CD4-positive, alpha-beta T cell treated with Interleukin-10 for 1 hour (primary cell): ENCODE measurements at places on chromosomes 13 and 19.

GRCh38 chr13:104782741-104783140 is 1716.5 kb upstream of the SLC10A2 start:
- DNase-seq: no peak

DNA sequence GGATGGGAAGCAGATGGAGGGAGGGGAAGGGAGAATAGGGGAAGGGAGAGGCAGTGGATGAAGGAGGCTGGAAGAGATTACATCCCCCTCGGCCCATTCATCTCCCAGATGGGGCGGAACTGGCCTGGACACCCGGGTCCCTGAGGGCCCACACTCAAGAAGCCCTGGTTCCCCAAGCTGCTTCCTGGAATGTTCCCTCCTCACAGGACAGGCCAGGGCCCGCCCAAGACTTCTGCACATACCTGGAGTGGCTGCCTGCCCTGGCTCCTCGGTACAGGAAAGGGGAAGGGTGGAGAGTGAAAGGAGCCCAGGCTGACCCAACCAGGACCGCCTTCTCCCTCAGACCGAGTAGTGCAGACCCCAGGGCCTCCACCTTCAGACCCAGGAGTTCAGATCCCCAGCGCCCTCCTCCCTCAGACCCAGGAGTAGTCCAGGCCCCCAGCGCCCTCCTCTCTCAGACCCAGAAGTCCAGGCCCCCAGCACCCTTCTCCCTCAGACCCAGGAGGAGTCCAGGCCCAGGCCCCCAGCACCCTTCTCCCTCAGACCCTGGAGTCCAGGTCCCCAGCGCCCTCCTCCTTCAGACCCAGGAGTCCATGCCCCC is 489 bp downstream of the NTF4 start:
- no peak for DNase-seq

DNA sequence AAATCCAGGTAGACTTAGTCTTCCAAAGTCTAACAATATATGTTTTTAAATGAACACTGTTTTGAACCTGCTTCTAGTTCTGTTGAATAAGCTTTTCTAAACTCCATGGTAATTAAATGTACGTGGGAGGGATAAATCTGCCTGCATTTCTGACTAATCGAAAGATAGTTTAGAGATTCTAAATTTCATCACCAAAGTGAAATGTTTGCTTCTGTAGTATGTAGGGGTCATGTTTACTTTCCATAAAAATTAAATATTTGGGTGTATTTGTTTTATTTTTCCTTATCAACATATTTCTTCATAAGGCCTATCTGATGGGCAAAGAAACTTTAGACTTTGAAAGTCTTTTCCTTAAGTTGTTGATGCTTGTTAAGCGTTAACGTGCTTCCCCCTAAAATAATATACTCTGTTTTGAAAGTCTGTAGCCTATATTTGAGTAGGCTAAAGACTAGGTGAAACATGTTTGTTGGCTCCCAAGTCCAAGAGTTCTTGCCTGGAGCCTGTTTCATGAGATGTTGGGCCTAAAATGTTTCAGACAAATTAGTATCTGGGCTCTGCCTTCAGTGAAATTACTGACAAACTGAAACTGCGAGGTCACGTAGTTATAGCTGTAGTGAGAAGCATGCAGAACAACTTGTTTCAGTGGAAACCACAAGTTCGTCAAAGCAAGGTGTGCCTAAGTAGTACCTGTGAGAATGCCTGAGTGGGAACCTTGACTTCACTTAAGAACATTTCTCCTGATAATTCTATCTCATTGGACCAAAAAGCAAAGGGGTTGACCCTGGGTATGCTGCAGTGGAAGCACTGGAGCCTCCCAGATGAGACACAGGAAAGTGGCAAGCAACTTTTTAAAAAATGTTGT is 126.2 kb downstream of the LMO7 start:
- peak; percentile 54 for DNase-seq

GRCh38 chr13:27130979-27131623 is 40.5 kb downstream of the USP12 start:
- peak; percentile 82 for DNase-seq

DNA sequence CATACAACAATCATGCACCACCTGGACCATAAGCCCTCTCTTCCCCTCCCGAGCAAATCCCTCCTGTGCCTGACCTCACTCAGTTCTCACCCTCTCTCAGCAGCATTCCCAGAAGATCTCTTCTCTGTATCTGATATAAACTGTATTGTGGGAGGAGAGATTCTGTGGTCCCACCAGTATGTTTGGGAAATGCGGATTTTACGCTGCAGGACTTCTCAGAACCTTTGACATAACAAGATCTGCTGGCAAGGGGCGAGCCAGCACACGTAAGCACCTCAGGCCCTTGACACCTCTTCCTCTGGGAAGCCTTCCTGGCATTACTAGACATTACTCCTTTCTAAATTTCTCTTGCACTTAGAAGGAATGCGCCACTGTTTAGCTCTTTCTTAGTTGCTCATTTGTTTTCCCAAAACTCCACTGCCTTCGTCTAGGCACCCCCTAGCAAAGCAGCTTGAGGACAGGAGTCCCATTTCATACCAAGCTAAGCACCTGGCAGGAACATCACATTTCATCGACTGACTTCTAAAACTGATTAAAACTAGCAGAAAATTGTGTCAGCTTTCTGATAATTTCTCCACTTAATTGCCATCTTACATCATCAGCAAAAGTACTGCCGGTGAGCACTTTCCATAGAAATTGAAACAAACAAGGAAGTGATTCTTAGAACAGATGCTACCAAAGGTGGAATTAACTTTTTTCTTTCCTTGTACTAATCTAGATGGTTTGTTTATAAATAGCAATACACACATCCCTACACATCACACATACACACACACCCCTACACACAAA is 63.2 kb downstream of the CCDC70 start:
- no peak for DNase-seq

DNA sequence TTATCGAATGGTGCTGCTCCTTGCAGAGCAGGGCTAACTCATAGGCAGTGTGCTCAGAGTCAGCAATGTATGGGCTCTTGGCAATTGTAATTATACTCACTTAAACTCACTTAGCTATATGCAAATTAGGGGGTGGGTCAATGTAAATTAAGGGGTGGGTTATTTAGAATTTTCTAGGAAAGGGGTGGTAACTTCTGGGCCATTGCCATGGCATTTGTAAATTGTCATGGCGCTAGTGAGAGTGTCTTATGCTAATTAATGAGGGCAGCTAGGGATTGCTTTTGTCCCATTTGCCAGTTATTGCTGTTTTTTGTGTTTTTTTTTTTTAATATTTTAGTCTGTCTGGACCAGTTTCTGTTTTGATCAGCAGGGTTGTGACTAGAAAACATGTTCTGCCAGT is 68.4 kb downstream of the DIAPH3 start:
- DNase-seq: no peak

GRCh38 chr13:30832377-30832776 is 73.7 kb upstream of the MEDAG start:
- no peak for DNase-seq

DNA sequence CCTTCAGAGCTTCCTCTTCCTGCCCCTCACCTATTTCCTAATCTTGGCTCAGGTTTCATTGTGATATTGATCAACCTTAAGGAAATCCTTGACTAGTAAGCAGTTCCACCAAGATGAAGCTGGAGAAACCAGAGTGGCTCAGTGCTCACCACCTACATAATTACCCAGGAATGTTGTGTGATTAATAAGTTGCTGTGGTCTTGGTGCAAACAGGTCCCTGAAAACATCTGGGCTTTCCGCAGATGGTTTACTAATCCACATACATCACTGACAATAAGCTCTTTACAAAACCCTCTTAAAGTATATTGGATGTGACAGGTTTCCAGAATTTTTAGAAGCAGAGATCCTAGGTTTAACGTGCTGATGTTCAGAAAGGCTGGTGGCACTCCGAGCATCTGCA is 8.6 kb upstream of the SERP2 start:
- DNase-seq: no peak

DNA sequence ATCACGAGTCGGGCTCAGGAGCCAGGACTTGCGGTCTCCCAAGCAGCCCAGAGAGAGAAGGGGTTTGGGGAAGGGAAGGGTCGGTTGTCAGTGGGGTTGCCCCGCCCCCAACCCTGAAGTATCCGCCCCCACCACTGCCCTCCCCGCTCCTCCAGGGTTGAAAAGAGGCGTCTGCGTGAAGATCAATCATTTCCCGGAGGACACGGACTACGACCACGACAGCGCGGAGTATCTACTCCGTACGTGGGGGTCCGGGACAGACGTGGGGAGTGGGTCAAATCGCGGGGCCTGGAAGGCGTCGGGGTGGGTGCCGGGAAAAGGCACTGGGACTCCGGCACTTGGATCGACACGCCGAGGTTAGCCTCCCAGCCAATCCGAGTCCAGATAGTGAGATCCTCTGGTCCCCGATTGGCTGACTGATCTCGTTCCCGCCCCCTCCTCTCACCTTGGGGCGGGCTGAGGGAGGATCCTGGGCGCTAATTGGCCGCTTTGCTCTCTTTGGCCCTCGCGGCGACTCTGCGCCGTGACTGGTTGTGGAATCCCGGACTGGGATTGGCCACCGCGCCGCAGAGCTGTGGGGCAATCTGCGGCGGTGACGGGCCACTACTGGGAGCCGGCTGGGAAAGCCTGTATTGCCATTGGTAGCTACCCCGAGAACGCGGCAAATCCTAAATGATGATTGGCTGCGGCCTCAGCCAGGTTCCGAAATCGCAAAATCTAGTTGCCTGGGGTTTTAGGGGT is 13.3 kb upstream of the CACNG6 start:
- DNase-seq: peak; percentile 51

DNA sequence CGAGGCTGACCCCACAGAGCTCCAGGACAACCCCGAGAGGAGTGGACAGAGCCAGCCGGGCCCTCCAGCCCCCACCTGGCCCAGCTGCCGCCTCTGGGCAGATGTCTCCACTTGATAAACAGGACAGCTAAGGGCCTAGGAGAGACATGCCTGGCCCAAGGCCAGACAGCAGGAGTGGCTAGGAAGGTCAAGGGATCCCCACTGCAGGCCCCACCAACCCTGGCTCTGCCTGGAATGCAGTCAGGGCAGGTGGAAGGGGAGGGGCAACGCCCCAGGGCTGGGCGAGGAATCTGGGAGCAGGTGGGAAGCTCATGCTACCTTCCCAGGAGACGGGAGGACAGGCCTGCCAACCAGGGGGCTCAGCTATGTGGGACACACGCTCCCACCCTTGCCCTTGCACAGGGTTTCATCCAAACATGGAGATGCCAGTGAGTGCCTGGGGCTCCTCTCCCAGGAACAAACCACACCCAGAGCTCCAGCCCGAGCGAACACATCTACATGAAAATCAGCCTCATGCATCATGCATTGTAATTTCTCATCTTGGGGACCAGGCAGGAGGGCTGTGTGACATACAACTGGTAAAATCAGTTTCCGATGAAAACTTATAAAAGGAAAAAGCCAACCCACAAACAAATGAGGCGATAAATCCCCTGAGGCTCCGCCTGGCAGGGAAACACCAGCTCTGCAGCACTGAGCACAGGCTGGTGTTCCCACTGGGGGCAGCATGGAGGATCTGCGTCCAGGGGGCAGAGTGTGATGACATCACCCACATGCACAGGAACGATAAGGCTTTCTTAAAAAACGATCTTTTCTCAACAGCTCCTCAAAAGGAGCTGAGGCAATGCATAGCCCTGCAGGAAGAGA is 25.0 kb downstream of the SH3GL1 start:
- DNase-seq: no peak

- peak; percentile 81 for DNase-seq
Measured at GRCh38 chr13:30802953-30803478, 67.7 kb downstream of the ALOX5AP start.

DNA sequence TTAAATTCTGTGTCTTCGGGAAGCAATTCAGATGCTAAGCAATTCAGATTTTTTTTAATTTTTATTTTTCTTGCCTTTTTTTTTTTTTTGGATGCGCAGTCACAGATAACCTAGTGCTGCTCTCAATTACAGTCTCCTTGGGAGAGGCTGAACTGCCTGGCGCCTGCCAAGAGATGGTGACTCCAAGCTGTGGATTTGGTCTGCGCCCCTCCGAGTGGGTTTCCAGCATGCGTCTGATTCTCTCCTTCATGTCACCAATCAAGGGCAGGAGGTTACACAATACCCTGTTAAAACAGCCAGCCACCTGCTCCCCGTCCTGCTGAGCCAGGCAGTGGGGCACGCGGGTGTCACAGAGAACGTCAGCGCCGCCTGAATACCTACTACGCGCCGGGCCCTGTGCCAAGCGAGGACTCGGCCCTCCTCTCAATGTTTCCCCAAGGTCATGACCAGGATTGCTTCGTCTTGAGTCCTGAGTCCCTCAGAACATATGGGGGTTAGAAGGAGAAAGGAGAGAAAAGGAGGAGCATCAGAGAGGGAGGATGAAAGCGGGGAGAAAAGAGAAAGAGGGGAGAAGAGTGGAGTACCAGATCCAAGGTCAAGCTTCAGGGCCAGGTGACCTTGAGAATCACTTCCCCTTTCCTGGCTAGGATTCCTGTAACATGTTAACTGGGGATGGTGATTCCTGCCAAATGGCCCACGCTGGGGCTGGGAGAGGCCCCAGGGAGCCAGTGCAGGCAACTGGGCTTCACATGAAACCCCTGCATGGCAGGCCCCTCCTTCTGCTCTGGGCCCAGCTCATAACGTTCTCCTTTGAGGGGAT is 213.6 kb downstream of the URI1 start:
- no peak for DNase-seq

- no peak for DNase-seq
Measured at GRCh38 chr13:53648673-53649072, 620.1 kb downstream of the OLFM4 start.

DNA sequence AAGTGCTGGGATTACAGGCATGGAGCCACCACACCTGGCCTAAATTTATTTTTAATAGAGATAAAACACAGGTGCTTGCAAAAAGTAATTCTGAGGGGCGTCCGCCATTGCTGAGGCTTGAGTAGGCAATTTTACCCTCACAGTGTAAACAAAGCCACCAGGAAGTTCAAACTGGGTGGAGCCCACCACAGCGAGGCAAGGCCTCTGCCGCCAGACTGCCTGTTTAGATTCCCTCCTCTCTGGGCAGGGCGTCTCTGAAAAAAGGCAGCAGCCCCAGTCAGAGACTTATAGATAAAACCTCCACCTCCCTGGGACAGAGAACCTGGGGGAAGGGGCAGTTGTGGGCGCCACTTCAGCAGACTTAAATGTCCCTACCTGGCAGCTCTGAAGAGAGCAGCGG is 50.7 kb downstream of the B3GLCT start:
- no peak for DNase-seq

DNA sequence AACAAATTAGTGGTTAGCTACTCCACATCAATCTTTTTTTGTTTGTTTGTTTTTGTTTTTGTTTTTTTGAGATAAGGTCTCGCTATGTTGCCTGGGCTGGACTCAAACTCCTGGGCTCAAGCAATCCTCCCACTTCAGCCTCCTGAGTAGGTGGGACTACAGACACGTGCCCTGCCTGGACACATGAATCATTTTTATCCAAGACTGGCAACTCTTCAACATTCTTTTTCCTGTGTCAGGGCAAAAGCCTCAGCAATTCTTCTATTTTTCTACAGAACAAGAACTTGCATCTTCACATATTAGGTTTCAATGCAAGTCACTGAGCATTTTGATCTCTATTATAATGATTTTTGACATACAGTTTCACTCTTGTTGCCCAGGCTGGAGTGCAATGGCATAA is 76.8 kb upstream of the LRCH1 start:
- no peak for DNase-seq

GRCh38 chr13:98688373-98688772 is 64.1 kb downstream of the SLC15A1 start:
- DNase-seq: no peak
